ENCODE measurements at places on chromosomes 5 and 9.

DNA sequence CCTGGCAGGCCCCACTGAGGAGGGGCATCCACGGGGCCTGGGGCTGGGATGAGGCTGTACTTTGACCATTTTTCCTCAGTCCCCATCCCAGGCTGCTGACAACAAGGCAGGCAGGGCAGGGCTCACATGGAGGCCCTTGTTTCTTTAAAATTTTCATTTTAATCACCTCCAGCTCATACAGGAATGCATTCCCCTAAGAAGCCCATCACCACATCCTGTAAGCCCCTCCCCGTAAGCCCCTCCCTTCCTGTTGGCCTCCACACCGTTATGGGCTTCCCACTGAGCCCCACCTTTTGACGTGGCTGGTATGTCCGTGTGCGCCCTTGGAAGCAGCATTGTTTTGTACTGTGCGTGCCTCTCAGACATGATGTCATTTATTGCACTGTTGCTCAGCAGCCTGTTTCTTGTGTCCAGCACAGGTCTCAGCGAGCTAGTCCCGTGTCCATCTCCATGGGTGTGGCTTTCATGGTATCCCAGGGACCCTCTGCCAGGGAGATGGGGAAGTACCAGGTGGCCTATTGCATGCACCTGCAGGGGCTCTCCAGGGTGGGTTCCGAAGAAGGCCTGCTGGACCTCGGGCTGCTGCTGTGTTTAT, 22.4 kb downstream of the PHF2 start:
- DNase-seq: no peak

GRCh38 chr9:117169089-117169621, 245.7 kb downstream of the ASTN2 start:
- no peak for DNase-seq

GRCh38 chr5:91016954-91017700, 366.0 kb downstream of the ARRDC3 start:
- no peak for DNase-seq

DNA sequence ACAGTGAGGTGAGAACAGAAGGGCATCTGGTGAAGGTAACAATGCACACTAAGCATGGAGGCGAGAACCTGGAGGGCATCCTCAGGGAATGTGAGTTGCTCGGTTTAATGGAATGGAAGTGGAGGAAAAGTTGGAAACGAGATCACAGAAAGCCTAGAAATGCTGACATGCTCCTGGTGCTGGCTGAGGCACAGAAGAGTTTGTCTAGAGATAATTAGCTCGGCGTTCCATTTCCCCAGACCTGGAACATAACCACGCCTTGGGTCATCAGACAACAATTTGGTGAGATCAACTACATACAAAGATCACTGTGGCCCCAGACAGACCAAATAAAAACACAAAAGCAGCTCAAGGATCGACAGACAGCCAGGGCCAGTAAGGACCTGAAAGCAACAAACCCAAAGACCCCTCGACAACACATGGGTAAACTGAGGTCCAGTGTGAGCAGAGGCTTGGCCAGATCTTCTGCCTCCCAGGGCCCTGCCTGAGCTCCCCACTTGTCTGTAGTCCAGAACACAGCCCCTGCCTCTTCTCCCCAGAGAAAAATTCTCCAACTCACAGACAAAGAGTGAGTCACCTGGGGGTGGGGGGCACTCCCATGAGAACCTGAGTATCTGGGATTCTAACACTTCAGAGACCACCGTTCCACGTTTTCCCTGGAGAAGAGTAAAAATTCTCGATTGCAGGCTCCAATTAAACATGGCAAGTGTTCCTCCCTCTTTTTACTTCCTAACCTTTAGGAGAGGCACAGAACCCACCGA, 52.5 kb downstream of the SHB start:
- DNase-seq: no peak

- DNase-seq: no peak
These were observed 16.6 kb upstream of the MEGF9 start for GRCh38 chr9:120730654-120731514.

GRCh38 chr5:147177125-147177840, 57.5 kb upstream of the STK32A start:
- DNase-seq: no peak

GRCh38 chr5:15791859-15792258, 291.9 kb downstream of the FBXL7 start:
- no peak for DNase-seq

- DNase-seq: no peak
These were observed 189.7 kb downstream of the DAB2IP start for GRCh38 chr9:121840838-121841760.

DNA sequence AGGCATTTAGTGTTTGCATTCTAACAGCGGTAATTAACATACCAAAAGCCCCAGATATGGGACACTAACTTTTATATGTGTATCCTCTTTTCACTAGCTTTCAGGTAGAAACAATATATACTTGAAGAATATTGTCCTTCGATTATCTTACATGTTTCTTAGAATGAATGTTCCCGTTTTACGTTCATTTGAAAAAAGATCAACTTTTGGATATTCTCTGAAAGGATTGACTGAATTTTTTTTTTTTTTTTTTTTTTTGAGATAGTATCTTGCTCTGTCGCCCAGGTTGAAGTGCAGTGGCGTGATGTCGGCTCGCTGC, 32.2 kb upstream of the FSD1L start:
- DNase-seq: no peak

GRCh38 chr5:174997688-174998087, 273.3 kb downstream of the MSX2 start:
- DNase-seq: no peak

DNA sequence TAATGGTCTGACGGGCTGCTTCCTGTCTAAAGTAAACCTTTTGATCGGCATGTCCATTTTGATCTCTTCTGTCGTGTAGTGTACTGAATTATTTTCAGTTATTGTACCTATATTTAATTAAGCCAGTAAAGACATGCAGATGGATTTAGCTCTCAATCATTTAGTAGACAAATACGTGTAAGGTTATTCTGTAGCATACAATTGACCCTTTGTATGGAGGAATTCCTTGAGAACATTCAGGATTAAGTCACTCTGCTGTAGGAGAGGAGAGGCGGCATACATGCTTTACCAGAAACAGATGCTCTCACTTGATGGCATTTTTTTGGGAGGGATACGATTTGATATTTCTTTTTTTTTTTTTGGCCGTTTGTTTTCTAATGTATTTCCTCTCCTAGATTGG, 141.0 kb downstream of the PBX3 start:
- DNase-seq: no peak
